ENCODE measurements at places on chromosomes 4 and X.

- DNase-seq: no peak
Measured at GRCh38 chr4:169899295-169899694, 126.9 kb downstream of the MFAP3L start.

DNA sequence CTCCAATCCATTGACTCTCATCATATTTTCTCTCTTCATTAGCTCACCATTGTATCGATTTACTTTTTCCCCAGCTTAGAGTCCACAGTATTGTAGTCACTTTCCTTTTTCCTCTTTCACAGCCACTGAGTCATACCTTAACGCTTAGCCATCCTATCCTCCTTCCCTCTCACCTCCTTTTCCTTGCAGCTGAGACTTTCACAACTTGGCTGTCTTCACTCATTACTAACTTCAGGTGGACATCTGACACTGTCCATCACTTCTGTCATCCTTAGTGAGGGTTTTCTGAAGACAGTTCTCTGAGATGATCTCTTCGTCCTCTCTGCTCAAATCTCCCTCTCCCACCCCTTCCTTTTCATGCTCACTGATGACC, 70.5 kb upstream of the ESX1 start:
- no peak for DNase-seq

DNA sequence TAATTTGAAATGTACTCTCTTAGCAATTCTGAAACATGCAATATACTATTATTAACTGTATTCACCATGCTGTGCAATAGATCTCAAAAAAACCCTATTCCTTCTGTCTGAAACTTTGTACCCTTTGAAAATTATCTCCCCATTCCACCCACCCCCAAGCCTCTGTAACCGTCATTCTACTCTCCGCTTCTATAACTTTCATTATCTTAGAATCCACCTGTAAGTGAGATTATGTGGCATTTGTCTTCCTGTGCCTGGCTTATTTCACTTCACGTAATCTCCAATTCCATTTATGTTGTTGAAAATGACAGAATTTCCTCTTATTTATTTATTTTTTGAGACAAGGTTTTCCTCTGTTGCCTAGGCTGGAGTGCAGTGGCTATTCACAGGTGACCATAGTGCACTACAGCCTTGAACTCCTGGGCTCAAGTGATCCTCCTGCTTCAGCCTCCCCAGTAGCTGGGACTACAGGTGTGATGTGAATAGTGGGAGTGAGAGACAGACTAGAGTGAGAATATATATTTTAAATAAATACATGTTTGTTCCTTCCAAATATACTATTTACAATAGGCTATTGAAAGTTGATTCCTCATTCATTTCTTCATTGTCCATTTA, 30.5 kb downstream of the VSIG4 start:
- no peak for DNase-seq

DNA sequence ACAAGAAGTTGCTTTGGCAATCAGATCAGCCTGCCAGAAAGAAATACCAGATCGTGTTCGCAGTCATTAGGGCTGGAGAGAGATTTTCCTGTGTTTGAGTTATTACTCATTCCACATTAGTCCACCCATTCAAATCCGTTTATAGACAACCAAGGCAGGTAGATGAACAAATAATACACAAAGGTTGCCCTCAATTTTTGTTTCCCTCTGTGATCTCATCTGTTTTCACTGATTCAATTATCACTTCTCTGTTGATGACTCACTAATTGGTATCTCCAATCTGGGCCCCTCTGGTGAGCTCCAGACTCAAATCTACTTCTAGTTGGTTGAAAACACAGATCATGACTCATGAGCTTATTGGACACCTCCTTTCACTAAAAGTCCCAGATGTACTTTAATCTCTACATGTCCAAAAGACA, 54.5 kb downstream of the CHM start:
- DNase-seq: no peak

DNA sequence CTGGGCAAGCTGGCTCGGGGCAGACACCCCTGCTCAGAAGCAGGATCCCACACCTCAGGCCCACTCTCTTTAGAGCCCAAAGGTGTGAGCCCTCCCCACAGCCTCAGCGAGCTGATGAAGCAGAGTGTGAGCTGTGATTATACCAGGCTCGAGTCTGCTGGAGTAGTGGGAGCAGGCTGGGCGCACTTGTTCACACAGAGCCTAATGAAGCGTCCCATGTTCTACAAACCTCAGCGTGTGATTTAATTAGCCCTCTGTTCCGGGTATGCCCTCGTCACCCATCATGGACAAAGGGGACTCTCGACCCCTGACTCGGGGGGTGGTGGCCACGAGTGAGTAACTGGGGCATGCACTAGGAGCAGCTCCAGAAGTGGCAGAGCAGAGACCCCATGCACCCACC, 62.3 kb downstream of the PPP2R2C start:
- DNase-seq: no peak

DNA sequence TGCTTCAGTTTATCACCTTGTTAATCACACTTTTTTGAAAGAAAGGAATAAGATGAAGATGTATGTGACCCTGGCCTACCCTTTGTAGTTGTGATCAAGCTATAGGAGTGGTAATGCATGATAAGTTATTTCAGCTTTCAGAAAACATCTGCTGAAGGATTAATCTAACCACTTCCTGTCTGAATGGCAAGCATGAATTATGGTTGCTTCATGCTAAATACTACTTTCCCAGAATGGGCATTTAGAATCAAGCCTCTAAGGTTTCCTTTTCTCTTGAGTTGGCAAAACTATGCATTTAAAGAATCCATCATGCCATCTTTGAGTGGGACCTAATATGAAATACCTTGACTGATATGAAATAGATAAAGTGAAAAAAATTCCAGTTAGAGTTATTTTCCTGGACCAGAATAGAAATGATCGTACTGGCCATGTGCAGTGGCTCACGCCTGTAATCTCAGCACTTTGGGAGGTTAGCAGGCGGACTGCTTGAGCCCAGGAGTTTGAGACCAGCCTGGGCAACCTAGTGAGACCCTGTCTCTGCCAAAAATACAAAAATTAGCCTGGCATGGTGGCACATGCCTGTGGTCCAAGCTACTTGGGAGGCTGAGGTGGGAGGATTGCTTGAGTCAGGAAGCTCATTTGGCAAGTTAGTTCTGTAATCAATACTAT, 59.1 kb downstream of the ANXA3 start:
- DNase-seq: no peak

GRCh38 chr4:110508827-110509710, 33.1 kb downstream of the ENPEP start:
- DNase-seq: no peak

- no peak for DNase-seq
Measured at GRCh38 chr4:138055890-138056289, 186.3 kb downstream of the SLC7A11 start.

DNA sequence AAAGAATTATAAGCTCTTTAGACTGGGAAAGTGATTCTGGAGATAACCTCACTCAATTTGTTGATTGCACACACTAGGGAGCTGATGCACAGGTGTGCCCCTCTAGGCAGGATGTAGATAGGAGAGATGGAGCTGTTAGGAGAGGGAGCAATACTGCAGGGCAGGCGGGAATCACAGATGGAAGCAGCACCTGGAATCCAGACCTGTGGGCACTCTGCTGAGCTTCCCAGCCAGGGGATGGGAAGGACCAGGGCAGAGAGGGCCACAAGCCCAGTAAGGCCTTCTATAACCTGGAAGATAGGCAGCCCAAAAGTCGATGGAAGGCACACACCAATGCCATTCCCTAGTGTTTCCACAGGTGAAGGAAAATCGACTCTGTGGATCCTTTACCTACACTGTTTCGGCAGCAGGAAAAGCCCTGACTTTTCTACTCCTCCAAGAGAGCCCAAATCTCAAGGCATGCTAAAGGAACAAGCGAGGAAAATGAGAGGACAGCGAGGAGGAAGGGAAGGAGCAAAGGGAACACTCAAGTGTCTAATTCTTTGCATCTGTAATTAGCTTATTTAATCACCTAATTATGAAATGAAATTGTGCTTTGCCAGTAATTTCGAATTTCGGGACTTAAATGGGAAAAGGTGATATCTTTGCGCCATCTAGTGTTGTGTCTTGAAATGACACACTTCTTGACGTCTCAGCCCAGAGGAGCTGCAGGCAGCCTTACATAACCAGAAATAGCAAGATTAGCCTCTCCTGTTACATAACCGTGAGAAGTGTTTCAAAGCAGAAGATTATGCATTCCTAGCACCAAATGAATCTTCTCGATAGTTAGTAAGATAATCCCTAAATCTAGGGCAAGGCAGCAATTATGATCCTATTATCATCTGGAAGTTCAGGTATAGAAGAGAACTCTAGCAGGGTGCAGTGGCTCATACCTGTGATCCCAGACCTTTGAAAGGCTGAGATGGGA, 31.0 kb upstream of the TLR3 start:
- DNase-seq: peak; percentile 41

DNA sequence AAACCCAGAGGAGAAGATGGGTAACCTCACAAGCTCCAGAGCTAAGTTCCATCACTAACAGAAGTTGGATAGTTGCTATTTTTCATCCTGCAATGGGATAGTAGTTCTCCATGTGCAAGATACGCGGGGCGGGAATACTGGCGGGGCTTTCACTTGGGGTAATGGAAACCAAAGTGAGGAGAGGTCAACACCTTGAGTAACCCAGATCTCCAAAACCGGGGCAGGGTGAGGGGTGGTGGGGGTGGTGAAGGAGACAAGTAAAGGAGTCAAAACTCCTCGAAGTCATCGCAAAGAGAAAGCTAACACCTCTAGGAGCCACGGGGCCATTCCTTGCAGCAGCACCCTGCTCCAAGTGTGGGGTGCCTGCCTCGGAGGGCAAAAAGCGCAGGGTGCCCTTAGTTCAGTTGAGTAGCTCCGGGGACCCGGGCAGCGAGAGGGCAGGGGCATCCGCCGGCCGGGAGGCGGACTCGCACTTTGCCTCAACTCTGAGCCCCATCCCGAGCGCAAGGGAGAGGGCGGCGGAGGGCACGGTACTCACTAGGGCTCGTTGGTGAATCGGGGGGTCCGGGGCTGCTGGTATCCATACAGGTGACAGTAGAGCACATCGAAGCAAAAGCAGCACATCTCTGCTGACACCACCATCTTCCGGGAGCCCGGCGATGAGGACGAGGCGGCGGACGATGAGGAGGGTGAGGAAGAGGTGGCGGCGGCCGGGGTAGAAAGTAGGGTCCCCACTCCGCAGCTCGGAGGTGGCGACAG, 645 bp downstream of the AMMECR1 start:
- DNase-seq: no peak

All from NCI-H1105 treated with DMSO at 0.1 percent for 48 hours (cell line).